ENCODE measurements at places on chromosomes 1 and 21. TPM values are rescaled to one million over a fixed set of nuclear protein-coding genes. Genes with fewer than 3 reads are reported as not detected.

The DNAI4 gene
- 1.1 TPM for polyA plus RNA-seq

The NGF gene
- 13.3 TPM for polyA plus RNA-seq

The CD1B gene
- not detected for polyA plus RNA-seq

The FMO1 gene
- 2.4 TPM for polyA plus RNA-seq

The ANKRD34A gene
- 0.21 TPM for polyA plus RNA-seq

The OR10R2 gene
- polyA plus RNA-seq = not detected

The TEX38 gene
- polyA plus RNA-seq = not detected

All from adipose tissue (tissue), 3 donors.